ENCODE measurements at places on chromosomes 5 and 9. TPM values are rescaled to one million over a fixed set of nuclear protein-coding genes. Genes with fewer than 3 reads are reported as not detected.

- no peak for DNase-seq
Observed at GRCh38 chr5:167936022-167936421, 355.4 kb upstream of the WWC1 start.

- no peak for DNase-seq
Observed at GRCh38 chr5:139037732-139038131, 160.4 kb downstream of the SIL1 start.

DNA sequence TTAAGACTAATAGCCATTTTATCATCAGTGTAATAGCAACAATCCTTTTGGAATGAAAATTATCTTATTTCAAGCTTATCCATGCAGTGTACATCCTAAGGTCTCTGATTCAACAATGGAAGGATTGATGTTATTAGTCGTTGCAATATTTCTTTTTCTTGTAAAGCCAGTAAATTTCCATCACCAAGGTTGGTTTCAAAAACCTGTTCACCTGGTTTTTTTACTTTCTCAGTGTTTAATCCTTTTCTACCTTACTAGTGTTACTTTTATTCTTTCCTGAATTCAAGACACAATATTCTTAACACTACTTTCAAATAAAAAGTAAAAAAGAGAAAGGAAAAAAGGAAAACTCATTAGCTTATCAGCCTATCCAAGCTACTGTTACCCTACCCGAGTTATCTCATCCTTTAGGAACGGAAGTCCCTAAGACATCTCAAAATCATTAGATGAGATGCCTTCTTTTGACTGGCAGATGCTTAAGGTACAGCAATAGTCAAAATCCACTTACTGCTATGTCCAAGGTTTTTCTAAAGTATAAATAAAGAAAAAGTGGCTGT lies 5.4 kb downstream of the ZFR start:
- DNase-seq, result no peak

GRCh38 chr9:89345476-89345875 lies 27.2 kb downstream of the SECISBP2 start:
- DNase-seq, result no peak

- DNase-seq, result no peak
Observed at GRCh38 chr5:92874790-92875189, 706.2 kb downstream of the NR2F1-AS1 start.

GRCh38 chr5:30099634-30100033 lies 1093.9 kb upstream of the CDH6 start:
- peak; percentile 48 for DNase-seq

- no peak for DNase-seq
Observed at GRCh38 chr5:139914218-139914807, 118.7 kb downstream of the PSD2 start.

GRCh38 chr9:6194934-6195333 lies 20.7 kb upstream of the IL33 start:
- no peak for DNase-seq

GRCh38 chr9:7707934-7708333 lies 91.6 kb downstream of the DMAC1 start:
- DNase-seq, result no peak

DNA sequence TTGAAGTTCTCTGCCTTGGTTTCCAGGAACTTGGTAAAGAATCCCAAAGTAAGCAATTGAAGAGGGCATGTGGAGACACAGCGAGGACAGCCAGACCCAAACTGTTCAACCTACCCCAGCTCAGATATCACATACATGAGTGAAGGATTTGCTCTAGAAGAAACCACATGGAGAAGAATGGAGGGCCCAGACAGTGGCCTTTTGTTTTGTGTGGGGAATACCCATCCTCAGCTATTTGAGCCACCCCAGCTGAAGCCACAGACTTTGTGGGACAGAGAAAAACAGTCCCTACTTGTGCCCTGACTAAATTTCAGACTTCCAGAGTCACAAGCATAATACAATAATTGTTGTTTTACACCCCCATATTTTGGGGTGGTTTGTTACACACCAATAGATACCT lies 387.1 kb downstream of the ZSWIM6 start:
- no peak for DNase-seq

DNA sequence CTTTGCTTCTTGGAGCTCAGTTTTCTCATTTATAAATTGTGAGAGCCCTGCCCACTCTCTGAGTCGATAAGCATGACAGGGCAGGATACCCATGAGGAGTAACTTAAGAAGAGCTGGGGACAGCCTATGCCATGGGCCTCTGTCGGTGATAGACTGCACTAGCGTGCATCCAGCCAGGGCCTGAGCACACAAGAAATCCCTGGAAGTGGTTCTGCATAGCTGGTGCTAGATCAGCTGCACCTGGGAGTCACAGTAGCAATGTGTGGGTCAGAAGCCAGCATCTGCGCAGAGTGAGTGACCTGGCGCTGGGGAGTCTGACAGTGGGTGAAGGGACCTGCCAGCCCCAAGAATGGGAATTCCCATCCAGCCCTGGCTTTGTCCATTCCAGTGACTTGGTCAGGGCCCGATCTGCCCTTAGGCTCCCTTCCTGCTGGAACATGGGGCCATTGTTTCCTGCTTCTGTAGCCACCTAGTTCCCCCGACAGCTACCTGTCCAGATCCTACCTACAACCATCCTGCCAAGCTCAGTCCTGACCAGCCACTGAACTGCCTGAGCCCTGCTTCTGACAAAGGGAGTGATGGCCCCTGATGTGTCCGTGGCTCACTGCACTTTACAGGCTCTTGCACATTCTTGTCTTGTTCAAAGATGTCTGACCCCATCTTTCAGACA lies 35.9 kb upstream of the NANS start:
- no peak for DNase-seq

GRCh38 chr5:56419667-56420066 lies 186.5 kb upstream of the ANKRD55 start:
- no peak for DNase-seq

- DNase-seq, result no peak
Observed at GRCh38 chr9:114616684-114617520, 5.8 kb downstream of the TMEM268 start.

DNA sequence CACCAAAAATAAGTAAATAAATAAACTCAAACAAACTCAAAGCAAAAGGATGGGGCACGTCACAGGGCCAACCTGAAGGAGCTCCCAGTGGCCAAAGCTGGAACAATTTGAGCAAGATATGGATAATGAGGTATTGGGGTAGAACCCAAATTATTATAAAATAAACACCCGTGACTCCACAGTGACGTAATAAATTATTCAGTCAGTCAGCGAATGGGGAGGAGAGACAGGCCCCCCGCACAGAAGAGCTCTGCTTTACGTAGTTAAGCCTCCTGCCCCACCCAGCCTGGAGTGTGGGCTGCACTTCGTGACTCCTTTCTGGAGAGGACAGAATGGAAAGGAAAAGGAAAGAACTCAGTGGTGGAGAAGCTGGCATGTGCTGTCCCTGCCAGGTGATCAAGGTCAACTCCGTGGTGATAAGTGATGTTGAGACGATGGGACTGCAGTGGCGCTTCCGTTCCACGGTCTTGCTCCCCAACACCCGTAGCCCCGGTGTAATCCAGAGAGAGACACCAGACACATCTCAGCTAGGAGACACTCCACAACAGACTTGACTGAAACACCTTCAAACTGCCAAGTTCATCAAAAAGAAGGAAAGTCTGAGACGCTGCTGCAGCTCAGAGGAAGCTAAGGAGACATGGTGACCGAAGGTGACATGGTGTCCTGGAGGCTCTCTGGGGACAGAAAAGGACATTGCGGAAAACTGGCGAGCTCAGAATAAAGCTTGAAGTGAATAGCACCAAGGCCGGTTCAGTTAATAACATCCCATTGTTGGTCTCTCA lies 83.3 kb upstream of the COL5A1 start:
- no peak for DNase-seq

GRCh38 chr5:126014676-126015075 lies 408.5 kb upstream of the GRAMD2B start:
- no peak for DNase-seq

DNA sequence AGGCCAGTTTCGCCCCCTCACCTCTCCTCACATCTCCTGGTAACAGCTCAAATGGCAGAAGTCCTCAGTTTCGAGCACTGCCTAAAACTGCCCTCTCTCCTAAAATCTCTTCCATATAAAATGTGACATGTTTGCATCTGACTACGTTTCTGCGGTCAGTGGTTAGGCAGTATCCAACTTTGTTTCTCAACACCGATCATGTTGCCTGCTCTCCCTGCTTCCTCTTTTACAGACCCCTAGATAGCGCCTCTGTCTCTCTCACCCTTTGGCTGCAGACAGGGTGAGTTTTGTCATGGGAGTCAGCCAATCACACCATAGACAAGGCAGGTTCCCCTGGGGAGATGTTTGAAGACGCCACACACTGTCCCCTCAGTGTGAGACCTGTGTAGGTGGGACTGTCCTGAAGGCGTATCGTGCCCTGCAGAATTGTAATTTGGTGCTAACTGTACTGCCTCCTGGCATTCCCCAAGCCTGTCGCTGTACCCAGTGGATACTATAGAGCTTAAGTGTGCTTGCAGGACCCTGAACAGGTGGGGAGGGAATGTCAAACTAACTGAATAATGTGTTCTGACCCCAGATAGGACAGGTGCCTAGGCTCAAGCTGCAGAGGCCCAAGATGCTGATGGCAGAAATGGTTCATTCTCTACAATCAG lies 1.1 kb downstream of the HEXB start:
- DNase-seq, result peak; percentile 51

DNA sequence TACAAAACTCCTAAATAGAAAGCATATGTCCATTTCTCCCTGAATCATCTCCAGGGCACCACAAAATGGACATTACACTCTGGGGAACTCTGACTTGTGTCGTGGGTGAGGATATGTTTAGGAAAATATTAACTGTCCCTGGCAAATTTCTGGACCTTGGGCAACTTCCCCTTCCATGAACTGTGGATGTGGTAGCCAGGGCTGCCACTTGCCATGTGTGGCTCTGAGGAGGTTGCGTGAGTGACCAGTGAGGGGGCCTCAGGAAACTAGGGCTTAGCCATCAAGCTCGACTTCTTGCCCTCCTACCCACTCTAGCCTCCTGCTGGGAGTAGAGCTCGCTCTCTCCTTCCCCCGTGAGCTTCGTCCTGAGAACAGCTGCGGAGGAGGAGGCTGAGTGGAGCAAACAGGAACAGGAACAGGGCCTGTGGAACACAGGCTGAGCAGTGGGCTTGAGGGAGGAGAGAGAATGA lies 13.8 kb upstream of the STC2 start:
- DNase-seq, result no peak

- DNase-seq, result no peak
Observed at GRCh38 chr5:32263684-32264083, 49.1 kb downstream of the MTMR12 start.

GRCh38 chr9:86202338-86202882 lies 57.0 kb downstream of the C9orf153 start:
- peak; percentile 33 for DNase-seq

DNA sequence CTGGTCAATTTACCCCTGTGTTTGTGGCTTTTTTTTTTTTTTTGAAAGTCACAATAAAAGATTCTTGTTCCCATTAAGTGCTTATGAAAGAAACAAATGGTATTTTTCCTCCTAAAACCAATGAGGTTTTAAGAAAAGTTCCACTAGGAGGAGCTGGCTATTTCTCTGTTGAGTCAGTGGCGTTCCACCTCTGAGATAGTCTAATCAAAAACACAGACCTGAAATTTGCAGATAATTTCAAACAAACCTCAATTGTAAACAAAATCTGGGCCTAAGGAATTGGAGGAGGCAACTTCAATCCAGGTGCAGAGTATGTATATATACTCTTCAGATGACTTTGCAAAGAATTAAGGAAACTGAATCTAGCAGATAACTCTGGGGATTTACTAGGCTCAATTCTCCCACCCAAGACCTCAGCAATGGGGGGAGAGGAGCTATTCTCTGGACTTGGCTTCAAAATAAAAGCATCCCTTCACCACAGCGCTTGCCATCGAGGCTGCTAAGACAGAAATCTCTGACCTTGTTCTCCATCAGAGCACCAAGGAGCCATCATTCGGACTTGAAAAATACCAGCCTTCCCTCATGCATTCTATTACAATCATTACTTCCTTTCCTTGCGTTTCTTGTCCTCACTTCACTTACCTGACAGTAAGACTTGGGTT lies 52.4 kb downstream of the FANCC start:
- DNase-seq, result peak; percentile 6

DNA sequence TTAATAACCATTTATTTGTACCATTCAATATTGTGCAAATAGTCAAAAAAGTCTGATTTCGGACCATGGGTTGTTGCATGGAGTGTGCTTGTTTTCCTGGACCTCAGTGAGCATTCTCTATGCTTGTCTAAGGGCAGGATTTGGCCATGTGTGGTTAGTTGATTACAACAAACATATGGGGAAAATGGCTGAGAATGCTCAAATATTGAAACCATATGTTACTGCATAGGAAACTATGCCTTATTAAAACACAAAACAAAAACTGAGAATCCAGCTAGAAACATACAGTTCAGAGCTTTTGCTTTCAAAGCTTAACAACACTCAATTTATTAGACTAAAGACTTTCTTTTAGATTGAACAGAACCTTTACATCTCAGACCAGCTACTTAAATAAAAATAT lies 928.3 kb downstream of the NR2F1-AS1 start:
- DNase-seq, result no peak

GRCh38 chr9:13396418-13396817 lies 116.9 kb upstream of the MPDZ start:
- DNase-seq, result no peak

- DNase-seq, result peak; percentile 59
Observed at GRCh38 chr5:39447968-39448367, 23.2 kb upstream of the DAB2 start.

DNA sequence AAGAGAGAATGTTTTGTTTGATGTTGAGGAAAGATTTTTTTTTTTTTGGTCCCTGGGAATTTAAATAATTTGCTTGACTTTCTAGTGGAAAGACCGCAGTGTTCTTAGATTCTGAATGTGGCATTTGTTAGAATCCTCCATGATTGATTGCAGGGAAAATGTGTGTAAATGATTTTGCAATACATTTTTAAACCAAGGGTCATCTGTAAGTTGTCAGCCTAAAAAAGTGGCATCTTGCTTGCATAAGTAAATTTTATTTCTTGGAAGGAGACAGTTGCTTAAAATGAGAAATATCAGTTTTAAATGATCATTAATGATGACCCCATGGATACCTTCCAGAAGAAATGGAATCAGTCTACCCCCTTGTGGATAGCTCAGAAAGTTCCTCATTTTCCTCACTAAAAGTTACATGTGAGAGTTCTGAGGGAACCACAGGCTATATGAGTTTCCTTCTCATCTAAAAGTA lies 105.1 kb upstream of the SLC25A48 start:
- no peak for DNase-seq

DNA sequence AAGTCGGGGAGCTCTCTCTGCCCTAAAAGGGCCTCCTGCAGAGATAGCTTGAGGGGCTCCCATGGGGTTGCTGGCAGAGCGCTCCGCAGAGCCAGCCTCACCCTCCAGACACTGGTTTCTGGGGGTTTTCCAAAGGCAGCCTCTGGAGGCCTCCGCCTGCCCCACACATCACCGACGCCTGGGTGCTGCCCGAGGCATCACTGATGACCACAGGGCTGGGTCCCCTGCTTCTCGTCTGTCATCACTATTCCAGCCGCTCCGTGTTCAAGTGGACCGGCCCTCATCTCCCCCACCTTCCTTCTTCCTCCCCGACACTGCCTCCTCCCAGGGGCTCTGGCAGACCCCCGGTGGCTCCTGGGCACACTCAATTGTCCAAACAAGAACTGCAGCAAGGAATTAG lies 64.1 kb upstream of the IRX4 start:
- no peak for DNase-seq

The PCA3 gene
- total RNA-seq, result not detected

The HAVCR1 gene
- not detected for total RNA-seq

The CTSV gene
- 0.37 TPM for total RNA-seq

The C5orf52 gene
- not detected for total RNA-seq

The NSD1 gene
- 14.3 TPM for total RNA-seq

The RLN1 gene
- total RNA-seq, result not detected

The GFRA3 gene
- not detected for total RNA-seq

The IL33 gene
- not detected for total RNA-seq

The SLC6A18 gene
- not detected for total RNA-seq

The UBE2D2 gene
- total RNA-seq, result 83.2 TPM

The PPIC gene
- total RNA-seq, result 17.9 TPM

The NUTM2F gene
- not detected for total RNA-seq

Measured in HT1080 (cell line).